ENCODE measurements at places on chromosomes 12 and 14.

DNA sequence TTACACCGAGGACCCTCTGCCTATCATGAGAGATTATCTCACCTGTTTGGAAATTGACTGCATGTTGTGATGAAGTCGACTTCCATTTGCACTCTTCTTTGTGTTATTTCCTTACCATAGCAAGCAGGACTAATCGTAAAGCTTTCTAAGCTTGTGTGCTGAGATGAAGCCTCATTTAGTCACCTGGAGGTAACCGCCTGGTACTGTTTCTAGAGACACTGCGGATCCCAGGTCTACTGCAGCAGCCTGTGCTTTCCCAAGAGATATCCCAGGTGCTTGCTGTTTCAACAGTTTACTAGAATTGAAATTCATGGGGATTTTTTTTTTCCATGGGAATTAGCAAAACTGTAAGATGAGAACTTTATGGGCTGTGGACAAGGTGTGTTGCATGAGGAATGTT, 131.8 kb downstream of the PTPRR start:
- DNase-seq, result no peak

DNA sequence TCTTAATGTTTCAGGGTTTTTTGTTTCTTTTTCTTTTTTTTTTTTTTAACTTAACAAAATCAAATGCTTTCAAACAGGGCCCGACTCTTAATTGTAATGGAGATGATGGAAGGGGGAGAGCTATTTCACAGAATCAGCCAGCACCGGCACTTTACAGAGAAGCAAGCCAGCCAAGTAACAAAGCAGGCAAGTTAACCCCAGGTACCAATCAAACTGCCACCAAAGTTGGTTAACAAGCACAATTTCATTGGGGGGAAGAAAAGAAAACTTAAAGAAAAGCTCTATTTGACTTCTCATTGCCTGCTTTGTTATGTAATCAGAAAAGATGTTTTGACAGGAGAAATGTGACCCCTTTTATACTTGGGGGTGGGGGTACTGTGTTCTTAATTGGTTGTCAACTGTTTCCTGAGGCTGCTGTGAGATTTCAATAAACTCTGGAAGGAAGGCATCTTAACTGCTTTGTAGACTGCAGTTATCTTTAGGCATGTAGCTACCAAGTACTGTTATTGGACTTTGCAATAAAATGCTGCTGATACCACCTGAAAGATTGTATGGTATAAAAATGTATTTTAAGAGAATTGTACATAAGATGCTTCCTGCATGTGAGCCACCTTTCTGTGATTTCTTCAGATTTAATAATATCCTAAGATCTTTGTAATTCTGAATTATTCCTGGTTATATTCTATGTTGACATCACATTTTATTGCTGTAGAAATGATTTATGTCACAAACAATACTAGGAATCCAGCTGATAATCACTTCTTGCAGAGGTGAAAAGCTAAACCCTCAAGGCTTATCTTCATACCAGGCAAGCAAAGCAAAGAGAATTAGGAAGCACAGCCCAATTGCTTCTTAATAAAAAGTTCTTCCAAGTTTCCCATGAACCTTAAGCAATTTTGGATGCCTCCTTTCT, 26.9 kb downstream of the MAPKAPK5 start:
- no peak for DNase-seq

- DNase-seq, result no peak
Measured at GRCh38 chr12:104953323-104953722, 4.8 kb downstream of the SLC41A2 start.

DNA sequence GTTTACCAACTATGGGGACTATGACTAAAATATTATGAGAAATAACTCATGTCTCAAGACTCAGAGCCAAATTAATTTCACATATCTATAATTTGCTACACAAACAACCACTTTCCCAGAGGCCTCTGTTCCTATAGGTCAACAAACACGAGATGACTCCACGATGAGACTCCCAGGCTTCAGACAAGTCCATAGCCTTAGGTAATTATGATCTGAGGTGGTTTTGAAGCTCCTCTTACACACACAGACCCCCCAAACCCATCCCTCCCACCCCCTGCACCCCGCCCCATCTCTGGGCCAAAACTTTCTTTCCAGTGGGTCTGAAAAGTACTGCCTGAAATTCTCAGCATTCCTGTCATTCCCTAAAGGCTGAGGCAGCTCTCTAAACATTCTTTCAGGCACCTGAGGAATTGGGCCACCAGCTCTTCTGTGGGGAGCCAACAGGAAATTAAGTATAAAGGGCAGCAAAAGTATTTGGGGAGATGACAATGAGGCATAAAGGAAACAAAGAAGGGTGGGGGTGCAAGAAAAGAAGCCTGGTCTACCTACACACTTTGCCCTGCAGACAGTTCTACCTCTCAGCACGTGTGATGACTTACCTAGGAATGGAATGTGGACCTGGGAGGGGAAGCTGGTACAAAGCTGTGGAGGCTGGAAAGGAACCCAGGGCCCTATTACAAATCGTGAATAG, 143.6 kb downstream of the PAWR start:
- DNase-seq, result no peak

- no peak for DNase-seq
Measured at GRCh38 chr14:31172084-31172483, 35.5 kb downstream of the HECTD1 start.

- no peak for DNase-seq
Measured at GRCh38 chr14:75636100-75636692, 24.5 kb downstream of the ERG28 start.

DNA sequence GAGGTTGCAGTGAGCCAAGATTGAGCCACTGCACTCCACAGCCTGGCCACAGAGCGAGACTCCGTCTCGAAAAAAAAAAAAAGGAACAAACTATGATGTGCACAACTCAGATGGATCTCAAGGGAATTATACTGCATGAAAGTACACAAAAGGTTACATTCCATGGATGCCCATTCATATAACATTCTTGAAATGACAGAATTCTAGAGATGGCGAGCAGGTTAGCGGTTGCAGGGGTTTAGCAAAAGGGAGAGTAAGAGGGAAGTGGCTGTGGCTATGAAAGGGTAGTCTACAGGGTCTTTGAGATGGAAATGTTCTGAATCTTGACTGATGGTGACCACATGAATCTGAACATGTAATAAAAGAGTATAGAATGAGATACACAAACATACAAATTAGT, 49.7 kb downstream of the CKB start:
- DNase-seq, result no peak

- no peak for DNase-seq
Measured at GRCh38 chr12:102562836-102563425, 82.6 kb upstream of the IGF1 start.

All from HL-60 (cell line).